ENCODE measurements at places on chromosomes 3 and 15.

GRCh38 chr15:40511093-40511471 lies 40.3 kb downstream of the CHST14 start:
- DNase-seq: no peak

GRCh38 chr3:116034794-116035193 lies 410.5 kb downstream of the LSAMP start:
- peak; percentile 81 for DNase-seq

DNA sequence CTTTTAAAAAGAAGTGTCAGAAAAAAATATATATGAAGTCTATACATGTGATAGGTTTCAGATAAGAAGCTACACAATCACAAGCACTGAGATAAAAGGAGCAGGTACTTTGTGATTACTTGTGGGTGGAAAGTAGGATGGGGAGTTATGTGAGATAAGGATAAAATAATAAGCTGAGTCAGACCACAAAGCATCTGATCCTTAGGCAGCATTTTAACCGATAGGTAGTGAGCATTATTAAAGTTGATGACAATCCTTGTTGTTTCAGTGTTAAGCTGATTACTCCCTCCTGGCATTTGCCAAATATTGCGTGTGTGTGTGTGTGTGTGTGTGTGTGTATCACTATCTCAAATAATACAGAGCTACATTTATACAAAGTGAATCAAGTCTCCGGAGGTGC lies 483.1 kb downstream of the NAALADL2 start:
- no peak for DNase-seq

DNA sequence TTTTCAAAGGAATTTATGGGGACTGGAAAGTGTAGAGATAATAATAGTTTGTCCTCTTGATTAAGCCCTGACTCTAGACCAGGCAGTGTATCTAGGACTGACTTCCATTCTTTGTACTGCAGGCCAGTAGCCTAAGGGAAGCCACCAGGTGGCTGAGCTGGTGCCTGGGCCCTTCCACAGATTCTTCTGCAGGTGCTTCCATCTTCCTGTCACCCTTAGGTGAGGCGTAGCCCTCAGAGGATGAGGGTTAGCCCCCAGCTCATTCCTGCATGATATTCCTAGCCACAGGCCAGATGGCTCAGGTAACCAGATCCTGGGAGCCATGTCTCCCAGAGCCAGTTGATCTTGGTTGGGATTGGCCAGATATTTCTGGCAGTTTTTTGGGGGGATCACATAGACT lies 169.0 kb upstream of the IL12A start:
- no peak for DNase-seq

GRCh38 chr15:25670025-25670554 lies 193.0 kb downstream of the ATP10A start:
- peak; percentile 24 for DNase-seq

- no peak for DNase-seq
Measured at GRCh38 chr3:173876476-173876875, 478.9 kb downstream of the NLGN1 start.

GRCh38 chr3:144270100-144270499 lies 298.5 kb downstream of the DIPK2A start:
- no peak for DNase-seq

GRCh38 chr3:31533169-31534064 lies 692 bp downstream of the STT3B start:
- DNase-seq: no peak

Measured in NCI-H1694 (cell line).